Stromal cell of bone marrow (primary cell): ENCODE measurements at places on chromosomes 5 and 9.

GRCh38 chr9:115398313-115398650 is 280.3 kb upstream of the TNC start:
- DNase-seq: no peak

DNA sequence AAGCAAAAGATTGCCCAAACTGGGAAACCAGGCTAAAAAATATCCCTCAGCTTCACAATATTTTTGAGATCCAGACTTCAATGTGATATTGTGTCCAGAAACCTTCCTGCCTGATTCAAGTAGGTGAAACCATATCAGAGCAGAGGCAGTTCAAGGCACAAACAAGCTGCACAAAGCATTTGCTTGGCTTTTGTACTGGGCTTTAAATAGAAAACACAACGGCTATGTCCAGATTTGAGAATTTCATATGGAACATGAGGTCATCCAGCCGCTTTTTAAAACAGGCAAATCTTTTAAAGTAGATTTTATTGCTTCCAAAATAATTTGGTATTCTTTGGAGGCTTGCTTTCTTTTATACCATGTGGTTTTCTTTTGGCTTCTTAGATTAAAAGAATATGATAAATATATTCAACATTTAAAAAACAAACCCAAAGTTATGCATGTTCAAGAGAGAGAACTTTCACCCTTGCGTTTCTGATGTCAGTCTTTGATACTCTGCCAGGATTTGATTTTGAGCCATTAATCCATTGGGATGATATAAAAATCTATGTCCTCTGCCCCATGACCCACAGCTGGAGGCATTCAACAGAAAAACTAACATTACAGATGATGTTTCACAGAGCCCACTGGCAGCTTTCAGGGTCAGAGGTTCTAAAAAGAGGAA is 29.0 kb upstream of the CCDC112 start:
- no peak for DNase-seq

GRCh38 chr5:58187432-58188261 is 272.2 kb downstream of the PLK2 start:
- DNase-seq: no peak

DNA sequence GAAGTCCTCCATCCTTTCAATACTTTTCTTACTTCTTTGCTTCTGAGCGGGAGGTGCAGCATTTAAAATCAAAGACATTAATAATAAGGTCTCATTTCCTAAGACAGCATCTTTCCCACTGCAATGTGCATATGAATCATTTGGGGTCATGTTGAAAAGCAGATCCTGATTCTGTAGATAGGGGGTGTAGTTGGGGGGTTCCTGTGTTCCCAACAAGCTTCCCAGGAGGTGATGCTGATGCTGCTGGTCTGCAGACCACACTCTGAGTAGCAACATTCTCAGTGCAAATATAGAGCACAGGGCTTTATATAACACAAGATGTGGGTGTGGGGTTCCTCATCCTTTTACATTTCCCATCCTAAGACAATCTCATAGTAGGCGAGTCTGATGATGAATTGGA is 126.5 kb upstream of the PALM2AKAP2 start:
- DNase-seq: no peak

DNA sequence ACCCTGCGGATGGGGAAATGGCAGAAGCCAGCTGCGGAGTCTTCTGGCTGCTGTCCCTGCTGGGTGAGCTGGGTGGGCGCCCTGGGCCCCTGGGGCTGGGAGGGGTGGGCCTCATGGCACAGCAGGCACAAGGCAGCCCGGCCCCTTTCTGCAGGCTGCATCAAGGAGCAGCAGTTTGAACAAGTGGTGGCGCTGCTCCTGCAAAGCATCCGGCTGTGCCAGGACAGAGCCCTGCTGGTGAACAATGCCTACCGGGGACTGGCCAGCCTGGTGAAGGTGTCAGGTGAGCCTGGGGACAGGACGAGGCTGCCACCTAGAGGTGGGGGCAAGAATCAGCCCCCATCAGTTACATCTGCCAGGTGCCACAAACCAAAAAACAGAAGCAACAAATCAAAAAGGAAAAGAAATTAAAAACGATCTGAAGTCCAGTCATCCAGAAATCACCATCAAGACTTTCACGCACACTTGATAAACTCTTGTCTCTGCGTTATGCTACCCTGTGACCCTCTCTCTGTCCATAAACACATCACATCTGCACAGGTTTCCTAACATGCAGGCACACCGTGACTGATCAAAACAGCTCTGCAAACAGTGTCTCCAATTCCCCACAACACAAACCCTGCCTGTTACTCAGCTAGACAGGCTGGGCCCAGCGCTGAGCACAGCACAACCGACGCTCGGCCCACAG is 13.9 kb downstream of the REXO4 start:
- DNase-seq: no peak

DNA sequence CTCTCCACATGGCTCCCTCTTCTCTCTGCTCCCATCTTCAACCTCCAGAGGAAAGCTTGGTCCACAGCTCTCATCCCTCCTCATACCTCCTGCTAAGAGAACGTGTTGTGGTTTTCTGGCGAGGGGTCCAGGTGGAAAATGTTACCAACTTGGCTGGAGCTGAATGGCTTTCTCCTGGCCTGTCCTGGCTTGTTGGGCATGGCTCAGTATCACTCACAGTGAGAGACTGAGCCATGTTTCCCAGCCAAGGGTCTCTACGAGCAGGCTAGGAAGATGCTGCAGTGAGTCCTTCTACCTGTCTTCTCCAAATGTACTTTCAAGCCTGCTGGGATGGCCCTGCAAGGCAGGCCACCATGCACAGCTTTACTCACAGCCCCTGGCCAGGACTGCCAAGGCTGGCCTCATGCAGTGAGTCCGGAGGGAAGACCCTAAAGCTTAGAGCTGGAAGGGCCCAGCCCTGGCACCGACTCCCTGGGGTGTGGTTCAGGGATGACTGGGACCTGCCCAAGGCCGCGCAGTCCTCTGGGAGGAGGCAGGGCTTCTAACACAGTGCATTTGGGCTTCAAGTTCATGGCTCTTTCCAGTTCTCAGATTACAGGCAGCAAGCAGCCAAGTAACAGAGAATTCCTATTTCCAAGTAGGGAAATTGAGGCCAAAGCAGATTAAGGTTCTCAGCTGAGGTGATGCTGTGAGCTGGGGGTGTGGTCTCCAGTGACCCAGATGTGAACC is 59.5 kb downstream of the COL27A1 start:
- DNase-seq: no peak

DNA sequence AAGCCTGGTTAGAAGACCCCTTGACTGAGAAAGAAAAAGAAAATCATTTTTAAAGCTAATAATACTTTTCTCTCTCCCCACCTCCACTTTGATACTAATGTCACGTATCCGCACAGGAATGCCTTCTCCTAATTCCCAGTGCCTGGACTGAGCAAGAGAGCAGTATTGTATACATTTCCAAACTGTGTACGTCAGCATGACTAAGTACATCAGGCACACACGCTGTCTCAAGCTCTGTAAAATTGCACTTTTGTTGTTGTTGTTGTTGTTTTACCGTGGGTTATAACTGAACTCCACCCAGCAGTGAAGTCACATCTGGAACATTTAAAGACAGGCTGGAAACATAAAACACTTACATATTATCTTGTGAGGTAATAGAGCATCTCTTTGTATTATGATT is 407.6 kb downstream of the DNAH5 start:
- DNase-seq: no peak

GRCh38 chr9:19233344-19233743 is 2.9 kb downstream of the DENND4C start:
- DNase-seq: no peak

DNA sequence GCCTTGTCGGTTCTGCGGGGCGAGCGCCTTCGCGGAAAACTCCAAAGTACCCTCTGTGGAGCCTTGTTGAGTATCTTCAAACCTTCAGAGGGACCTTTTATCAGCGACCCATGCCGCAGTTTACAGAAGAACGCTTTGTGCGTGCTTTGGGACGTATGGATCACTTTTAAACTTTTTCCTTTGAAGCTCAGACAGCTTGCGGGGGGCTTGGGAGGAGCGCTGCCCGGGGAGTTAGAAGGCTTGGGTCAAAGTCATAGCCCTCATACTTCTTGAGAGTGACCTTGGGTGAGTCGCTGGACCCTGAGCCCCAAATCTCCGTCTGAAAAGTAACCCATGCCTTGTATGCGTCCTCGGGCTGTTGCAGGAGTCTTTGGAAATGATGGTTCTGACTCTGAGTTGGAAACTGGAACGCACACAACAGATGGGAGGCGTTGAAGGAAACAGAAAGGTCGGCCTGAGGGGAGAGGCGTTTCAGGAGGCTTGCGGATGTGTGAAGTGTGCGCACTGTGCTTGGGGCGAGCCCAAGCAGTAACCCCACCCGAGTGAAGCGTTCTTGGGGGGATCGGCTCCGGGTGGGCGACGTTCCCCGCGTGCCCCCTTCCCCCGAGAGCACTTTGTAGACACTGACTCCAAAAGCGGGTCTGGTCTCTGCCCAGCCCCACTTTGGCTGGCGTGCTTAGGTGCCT is 661 bp upstream of the SLC25A51 start:
- DNase-seq: peak; percentile 28

- no peak for DNase-seq
Observed at GRCh38 chr5:63727583-63727982, 234.7 kb downstream of the HTR1A start.

DNA sequence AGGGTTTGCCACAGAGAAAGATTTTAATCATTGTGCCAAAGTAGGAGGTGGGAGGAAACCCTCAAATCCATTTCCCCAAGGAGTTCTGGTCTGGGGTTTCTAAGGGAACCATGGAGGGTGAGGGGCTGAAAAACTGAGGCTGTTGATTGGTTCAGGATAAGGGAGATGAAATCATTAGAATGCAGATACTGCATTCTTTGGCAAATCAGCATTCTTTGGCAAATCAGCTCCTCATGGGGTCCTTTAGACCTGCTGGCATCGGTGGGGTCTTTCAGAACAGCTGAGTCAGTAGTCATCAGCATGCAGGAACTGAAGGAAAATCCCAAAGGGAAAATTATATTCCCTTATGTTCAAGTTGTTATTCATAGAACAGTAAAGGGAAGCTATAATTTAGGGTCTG is 585.5 kb downstream of the ISL1 start:
- DNase-seq: no peak

DNA sequence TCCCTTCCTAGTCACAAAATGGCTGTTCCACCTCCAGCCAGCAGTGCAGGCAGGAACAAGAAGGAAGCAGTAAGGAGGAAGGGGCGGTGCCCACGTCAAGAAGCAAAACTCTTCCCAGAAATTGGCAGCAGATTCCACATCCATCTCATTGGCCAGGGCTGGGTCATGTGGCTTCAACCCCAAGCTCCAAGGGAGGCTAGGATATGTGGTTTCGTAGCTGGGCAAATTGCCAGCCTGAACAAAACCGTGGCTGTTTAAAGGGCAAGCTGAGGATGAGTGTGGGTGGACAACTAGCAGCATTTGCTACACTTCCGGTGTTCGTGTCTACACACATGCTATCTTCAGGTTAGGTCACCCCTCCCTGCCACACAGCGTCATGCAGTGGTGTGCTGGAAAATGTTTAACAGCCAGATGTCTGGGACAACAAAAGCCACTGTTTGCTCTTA is 92.1 kb upstream of the MAP1B start:
- DNase-seq: peak; percentile 14

DNA sequence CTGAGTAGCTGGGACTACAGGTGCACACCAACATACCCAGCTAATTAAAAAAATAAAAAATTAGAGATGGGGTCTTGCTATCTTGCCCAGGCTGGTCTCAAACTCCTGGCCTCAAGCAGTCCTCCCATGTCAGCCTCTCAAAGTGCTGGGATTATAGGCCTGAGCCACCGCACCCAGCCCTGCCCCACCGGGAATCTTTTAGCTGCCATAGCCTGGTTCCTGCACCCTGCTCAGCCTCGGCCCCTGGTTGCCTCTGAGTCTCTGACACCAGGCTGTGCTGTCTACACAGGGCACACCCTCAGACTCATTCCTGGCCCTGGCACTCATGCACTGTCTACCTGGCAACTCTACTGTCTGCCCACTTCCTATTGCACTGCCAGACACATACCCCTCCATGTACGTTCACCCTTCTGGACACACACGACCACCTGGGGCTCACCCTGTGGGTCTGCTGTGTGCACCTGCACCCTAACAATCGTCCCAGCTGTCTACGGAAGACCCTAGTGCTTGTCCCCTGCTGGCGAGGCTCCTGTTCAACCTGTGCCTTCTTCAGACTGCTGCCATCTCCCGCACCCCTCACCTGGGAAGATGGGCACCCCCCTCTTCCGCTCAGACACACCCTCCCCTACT is 1.4 kb downstream of the PROP1 start:
- DNase-seq: no peak

GRCh38 chr9:133818444-133818843 is 80.3 kb upstream of the SARDH start:
- peak; percentile 61 for DNase-seq

DNA sequence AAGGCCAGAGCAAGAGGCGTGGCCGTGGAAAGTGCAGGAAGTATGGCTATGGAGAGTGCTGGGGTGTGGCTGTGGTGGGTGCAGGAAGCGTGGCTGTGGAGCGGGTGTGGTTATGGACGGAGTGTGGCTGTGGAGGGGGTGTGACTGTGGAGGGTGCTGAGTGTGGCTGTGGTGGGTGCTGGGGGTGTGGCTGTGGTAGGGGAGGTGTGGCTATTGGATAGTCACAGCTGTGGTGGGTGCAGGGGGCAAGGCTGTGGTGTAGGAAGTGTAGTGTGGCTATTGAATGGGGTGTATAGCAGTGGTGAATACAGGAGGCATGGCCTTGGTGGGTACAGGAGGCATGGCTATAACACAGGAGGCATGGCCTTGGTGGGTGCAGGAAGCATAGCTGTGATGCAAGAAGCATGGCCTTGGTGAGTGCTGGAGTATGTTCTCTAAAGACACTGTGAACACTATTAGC is 40.8 kb upstream of the SPATA31C2 start:
- no peak for DNase-seq

DNA sequence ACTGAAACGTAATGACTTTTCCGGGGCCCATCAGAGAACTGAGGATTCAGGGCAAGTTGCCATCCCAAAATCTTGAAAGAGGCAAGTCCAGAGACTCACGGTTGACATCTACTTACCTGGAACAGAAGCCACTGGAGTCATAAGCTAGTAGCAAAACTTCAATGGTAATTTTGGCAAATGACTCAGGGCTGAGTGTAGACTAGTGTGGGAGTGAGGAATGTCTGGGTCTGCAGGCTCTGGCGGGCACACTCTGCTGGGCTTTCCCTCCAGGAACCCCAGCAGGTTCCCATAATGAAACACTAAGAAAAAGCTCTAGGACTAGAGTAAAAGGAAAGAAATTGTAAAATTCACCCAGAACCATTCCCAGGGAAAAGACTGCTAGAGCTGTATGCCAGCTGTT is 122.9 kb upstream of the NFIL3 start:
- peak; percentile 48 for DNase-seq

DNA sequence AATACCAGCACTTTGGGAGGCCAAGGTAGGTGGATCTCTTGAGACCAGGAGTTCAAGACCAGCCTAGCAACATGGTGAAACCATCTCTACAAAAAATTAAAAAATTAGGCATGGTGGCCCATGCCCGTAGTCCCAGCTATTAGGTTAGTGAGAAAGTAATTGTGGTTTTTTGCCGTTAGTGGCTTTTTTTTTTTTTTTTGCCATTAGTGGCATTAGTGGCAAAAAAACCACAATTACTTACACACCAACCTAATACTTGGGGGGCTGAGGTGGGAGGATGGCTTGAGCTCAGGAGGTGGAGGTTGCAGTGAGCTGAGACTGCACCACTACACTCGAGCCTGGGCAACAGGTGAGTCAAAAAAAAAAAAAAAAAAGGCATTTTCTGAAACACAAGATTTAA is 27.8 kb downstream of the MLANA start:
- DNase-seq: no peak

GRCh38 chr5:147216552-147217154 is 18.2 kb upstream of the STK32A start:
- DNase-seq: no peak

GRCh38 chr5:80067531-80068245 is 32.5 kb downstream of the THBS4 start:
- DNase-seq: no peak

GRCh38 chr9:124794902-124795491 is 18.1 kb downstream of the OLFML2A start:
- no peak for DNase-seq

- no peak for DNase-seq
Observed at GRCh38 chr9:72134801-72135200, 14.4 kb upstream of the GDA start.
